Inflammatory macrophage treated with lipopolysaccharide for 4 hours (primary cell): ENCODE measurements at places on chromosomes 13 and 19.

- DNase-seq, result no peak
Observed at GRCh38 chr19:14035706-14036105, 4.1 kb downstream of the IL27RA start.

- DNase-seq, result peak; percentile 85
Observed at GRCh38 chr19:49546825-49547565, 19.2 kb downstream of the RCN3 start.

GRCh38 chr19:50835103-50835784 is 1.9 kb upstream of the KLK15 start:
- DNase-seq, result no peak

DNA sequence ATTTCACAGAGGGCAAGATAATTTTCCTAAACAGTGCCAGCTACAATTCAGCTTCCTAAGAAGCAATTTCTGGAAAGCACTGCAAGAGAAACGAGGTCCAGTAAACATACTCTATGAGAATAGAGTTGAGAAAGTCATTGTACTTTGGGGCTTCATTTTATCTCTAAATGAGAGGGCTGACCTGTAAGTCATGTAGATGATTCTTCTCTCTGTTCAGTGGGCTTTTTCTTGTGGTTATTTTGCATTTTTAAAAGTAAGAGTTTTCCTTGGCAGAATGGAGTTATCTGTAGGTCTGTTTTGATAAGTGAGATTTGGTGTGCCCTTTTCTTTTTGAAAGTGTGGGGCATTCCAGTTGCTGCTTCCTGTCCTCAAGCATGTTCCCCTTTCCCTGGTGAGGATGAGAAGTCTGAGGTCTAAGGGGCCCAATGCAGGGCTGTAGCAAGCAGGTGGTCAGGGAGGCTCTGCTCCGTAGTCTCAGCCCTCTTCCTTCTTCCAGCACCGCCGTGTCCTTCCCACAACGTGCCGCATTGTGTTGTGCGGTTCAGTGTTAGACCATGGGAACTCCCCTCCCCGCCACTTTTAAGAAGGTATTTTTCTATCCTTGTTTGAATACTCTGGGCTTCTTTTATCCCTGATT is 86.3 kb downstream of the ARHGEF7 start:
- DNase-seq, result no peak

- no peak for DNase-seq
Observed at GRCh38 chr19:49337267-49338022, 2.2 kb downstream of the CD37 start.

- DNase-seq, result no peak
Observed at GRCh38 chr19:3699741-3700241, 477 bp downstream of the PIP5K1C start.

- no peak for DNase-seq
Observed at GRCh38 chr19:55959996-55960675, 12.5 kb downstream of the NLRP8 start.

DNA sequence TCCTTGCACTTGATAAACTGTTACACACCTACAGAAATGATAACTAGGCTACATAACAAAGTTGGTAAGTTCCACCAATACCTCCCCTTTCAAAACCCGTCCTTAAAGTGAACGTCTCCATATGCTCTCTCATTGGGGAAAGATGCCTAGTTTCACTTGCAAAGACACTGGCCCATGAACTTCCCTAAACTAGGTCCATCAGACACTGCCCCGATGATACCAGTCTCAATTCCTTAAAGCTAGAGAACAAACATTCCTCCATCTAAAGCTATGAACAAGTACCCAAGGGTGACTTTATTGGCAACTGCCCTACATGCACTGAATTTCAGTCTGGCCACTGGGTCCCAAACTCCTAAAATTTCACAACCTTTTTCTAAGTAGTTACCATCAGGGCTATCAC is 39.9 kb downstream of the FOXO1 start:
- DNase-seq, result peak; percentile 61

DNA sequence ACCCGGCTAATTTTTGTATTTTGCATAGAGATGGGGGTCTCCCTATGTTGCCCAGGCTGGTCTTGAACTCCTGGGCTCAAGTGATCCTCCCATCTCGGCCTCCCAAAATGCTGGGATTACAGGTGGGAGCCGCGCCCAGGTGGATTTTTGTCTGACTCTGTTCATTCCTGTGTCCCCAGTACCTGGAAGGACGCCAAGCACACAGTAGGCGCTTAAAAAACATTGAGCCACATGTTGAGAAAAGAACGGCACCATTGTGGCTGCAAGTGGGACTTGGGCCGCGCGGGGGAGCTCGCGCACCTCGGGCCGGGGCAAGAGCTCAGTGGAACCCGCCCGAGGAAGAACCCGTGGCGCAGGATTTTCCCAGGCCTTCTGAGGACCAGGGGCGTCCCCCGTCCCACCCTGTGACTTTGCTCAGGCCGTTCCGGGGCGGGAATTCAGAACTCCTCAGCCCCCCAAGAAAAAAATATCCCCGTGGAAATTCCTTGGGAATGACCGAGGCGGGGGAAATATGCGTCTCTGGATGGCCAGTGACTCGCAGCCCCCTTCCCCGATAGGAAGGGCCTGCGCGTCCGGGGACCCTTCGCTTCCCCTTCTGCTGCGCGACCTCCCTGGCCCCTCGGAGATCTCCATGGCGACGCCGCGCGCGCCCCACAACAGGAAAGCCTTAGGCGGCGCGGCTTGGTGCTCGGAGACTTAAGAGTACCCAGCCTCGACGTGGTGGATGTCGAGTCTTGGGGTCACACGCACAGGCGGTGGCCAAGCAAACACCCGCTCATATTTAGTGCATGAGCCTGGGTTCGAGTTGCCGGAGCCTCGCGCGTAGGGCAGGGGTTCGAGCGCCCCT is 1.4 kb upstream of the ICAM1 start:
- peak; percentile 95 for DNase-seq

- DNase-seq, result no peak
Observed at GRCh38 chr13:37539976-37540605, 58.5 kb downstream of the POSTN start.

DNA sequence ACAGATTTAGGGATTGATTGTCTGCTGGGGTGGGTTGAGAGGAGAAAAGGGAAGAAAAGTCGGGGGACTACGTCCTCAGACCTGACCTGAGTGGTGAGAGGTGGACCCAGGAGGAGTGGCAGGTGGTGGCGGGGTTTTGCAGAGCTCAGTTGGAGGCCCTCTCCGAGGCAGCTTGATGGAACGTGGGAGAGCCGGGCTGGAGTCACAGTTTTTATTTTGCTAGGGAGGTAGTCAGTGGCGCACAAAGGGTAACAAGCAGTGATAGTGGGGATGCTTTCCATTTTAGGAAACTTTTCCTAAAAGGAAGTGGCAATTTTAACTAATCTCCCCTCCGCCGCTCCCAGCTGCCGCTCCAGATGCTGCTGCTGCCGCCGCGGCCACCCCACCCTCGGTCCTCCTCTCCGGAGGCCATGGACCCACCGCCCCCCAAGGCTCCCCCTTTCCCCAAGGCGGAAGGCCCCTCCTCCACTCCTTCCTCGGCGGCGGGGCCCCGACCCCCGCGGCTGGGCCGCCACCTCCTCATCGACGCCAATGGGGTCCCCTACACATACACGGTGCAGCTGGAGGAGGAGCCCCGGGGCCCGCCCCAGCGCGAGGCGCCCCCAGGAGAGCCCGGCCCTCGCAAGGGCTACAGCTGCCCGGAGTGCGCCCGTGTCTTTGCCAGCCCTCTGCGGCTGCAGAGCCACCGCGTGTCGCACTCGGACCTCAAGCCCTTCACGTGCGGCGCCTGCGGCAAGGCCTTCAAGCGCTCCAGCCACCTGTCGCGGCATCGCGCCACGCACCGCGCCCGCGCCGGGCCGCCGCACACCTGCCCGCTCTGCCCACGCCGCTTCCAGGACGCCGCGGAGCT is 1.1 kb upstream of the ZNF581 start:
- DNase-seq, result no peak

DNA sequence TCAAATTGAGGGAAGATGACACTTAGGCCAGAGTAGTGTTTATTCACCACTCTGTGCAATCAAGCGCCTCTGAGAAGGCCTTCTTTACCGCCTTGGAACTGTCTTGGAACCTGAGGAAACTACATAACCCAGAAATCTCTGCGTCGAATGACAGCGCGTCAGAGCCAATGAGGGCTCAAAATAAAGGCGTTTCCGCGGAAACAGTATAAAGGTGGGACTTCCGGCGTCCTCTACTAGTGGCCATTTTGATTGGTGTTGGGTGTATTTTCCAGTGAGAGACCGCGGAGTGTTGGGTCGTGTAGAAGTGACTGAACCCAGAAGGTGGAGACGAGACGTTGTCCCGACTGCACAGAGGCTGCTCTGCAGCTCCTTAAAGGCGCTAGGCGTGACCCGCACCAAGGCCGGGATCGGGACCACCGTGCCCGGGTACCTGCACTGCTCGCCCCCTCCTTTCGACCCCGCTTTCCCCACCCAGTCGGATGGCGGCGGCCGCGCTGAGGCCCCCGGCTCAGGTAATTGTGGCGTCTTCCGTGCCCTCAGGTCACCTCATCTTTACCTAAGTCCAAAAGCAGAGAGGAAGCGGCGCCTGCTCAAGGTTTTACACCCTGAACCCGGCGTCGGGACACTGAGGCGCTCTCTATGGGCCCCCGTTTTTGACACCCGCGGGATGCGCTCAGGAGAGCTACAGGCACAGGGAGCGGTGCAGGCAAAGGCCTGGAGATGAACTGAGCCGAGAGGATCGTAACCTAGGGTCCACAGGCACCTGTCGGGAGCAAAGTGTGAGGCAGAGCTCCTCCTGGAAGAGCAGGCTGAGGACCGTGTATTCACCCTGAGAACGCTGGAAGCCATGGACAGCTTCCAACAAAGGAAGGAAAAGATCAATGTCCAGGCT is at the start of gene ZNF776:
Gene ZNF776 (plus strand): TSS at position 236 of the 892 bp plus-strand sequence. CDS start 244 bp downstream, at position 480.
- DNase-seq, result peak; percentile 94

- no peak for DNase-seq
Observed at GRCh38 chr13:47251771-47252170, 354.9 kb upstream of the HTR2A start.

GRCh38 chr19:54172471-54173358 is at the start of gene TMC4:
TSS of gene TMC4 (minus strand) at chr19:54173160. CDS start at chr19:54173117, 43 bp downstream.
- no peak for DNase-seq

GRCh38 chr19:16244091-16244490 is 46.4 kb downstream of the AP1M1 start:
- DNase-seq, result no peak

GRCh38 chr13:69947582-69947981 is 160.0 kb upstream of the ATXN8OS start:
- no peak for DNase-seq

- no peak for DNase-seq
Observed at GRCh38 chr19:53034948-53035675, 9.4 kb upstream of the ERVV-2 start.

- DNase-seq, result no peak
Observed at GRCh38 chr13:34469196-34469986, 472.7 kb upstream of the NBEA start.

- no peak for DNase-seq
Observed at GRCh38 chr19:51000981-51001380, 423 bp downstream of the KLK8 start.

DNA sequence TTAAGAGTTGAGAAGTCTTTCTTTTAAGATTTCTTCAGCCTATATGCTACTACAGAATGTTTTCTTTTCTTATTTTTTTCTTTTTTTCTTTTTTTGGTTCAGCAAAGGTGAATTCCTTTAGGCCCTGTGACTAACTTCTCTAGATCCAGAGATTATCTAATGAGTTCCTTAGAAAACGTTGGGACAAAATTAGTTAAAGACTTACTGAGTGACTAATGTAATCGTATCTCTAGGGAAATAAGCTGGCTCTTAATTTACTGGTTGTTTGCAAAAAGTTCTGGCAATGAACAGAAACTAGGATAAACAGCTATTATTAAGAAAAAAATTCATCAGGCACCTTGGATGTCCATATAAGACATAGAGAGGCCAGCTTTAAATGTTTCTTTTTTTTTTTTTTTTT is 30.7 kb upstream of the CSNK1A1L start:
- no peak for DNase-seq

- DNase-seq, result no peak
Observed at GRCh38 chr13:88063741-88064140, 392.6 kb downstream of the SLITRK5 start.

GRCh38 chr13:50197705-50198104 is 182.5 kb downstream of the KCNRG start:
- no peak for DNase-seq

DNA sequence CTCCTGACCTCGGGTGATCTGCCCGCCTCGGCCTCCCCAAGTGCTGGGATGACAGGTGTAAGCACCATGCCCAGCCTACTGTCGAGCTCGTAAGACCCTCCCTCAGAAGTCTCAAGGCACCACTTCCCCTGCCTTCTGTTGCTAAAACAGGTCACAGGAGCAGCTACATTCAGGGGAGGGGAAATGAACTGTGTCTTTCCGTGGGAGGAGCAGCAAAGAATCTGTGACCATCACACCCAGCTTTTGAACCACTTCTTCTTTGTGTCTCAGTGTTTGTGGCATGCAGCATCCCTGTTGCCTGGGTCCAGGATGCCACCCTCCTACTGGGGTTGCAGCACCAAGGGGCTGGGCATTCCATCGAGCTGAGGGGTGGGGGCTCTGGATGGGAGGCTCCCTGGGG is 7.7 kb upstream of the CSNK1G2 start:
- DNase-seq, result peak; percentile 46

GRCh38 chr19:35774274-35775045 is 904 bp upstream of the ARHGAP33 start:
- no peak for DNase-seq

DNA sequence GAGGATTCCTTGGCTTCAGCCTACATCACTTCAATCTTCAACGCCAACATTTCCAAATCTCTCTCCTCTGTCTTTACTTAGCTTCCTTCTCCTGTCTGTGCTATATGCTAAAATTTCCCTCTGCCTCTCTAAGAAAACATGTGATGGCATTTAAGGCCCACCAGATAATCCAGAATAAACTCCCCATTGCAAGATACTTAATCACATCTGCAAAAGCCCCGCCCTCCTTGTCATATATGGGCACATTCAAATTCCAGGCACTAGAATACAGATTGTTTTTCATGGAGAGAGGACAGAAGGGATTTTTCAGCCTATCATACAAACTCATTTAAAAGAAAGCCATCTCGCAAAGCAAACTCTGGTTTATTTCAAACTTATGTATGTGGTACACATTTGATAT is 16.2 kb downstream of the ARGLU1 start:
- DNase-seq, result no peak

DNA sequence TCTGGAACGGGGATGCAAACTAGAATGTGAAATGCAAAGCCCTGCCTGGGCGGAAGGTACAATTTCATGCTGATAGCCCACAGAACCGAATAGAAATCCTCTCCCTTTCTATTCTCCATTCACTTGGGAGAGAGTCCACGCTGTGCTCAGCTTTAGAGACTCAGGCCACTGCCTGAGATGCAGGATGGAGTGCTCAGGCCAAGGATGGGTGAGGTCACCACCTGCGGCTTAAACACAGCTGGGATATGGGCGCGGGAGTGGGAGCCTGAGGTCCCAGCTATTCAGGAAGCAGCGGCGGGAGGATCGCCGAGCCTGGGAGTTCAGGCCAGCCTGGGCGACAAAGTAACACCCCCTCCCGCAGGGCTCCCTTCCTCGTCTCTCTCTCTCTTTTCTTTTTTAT is 446 bp upstream of the ZNF83 start:
- peak; percentile 5 for DNase-seq

DNA sequence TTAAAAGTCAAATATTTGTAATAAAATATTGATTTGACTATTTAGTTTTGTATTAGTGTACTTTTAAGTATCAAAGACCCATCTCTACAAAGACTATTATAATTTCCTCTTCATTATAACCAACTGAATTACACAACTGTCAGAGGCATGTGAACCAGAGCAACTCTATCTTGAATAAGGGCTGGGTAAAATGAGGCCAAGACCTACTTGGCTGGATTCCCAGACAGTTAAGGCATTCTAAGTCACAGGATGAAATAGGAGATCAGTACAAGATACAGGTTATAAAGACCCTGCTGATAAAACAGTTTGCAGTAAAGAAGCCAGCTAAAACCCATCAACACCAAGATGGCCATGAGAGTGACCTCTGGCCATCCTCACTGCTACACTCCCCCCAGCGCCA is 36.2 kb upstream of the ATP12A start:
- no peak for DNase-seq

- peak; percentile 56 for DNase-seq
Observed at GRCh38 chr19:47240996-47241918, 10.3 kb upstream of the BBC3 start.
